ENCODE measurements at places on chromosomes 1 and 21. TPM values are rescaled to one million over a fixed set of nuclear protein-coding genes. Genes with fewer than 3 reads are reported as not detected.

Gene HES3
- not detected for total RNA-seq

Gene CD1B
- total RNA-seq: not detected

Gene GRIK1
- total RNA-seq: 0.26 TPM

Gene MTR
- total RNA-seq: 36.7 TPM

Gene NBPF6
- not detected for total RNA-seq

Gene TDRD5
- total RNA-seq: 0.18 TPM

DNA sequence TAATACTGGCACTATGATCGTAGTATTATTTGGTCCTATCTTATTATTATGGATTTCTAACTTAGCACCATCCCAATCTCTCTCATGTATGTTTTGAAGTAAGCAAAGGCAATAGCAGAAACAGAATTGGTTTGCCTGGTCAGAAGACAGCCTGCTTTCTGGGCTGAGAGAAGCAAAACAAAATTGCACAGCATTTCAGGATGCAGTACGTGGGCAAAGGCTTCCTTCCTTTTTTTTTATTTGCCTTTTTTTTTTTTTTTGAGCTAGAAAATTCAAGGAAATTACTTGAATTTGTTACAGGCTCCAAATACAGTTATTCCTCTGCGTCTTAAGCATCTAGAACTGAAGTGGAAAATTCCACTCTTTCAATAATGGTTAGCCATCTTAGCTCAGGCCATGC lies 8.8 kb downstream of the CDA start:
- no peaks in the 10 kb centered on the region for H3K27me3 ChIP-seq
- H3K36me3 ChIP-seq: no peaks in the 10 kb centered on the region
- DNase-seq: no peak
- H3K27ac ChIP-seq: no peak overlapping the region
- H3K4me3 ChIP-seq: no peak overlapping the region

GRCh38 chr1:160070243-160071163 lies 543 bp upstream of the KCNJ10 start:
- H3K27me3 ChIP-seq: peaks cover 26% of the 10 kb centered on the region
- H3K4me3 ChIP-seq: peak overlapping the region; percentile 51
- no peak overlapping the region for H3K27ac ChIP-seq

DNA sequence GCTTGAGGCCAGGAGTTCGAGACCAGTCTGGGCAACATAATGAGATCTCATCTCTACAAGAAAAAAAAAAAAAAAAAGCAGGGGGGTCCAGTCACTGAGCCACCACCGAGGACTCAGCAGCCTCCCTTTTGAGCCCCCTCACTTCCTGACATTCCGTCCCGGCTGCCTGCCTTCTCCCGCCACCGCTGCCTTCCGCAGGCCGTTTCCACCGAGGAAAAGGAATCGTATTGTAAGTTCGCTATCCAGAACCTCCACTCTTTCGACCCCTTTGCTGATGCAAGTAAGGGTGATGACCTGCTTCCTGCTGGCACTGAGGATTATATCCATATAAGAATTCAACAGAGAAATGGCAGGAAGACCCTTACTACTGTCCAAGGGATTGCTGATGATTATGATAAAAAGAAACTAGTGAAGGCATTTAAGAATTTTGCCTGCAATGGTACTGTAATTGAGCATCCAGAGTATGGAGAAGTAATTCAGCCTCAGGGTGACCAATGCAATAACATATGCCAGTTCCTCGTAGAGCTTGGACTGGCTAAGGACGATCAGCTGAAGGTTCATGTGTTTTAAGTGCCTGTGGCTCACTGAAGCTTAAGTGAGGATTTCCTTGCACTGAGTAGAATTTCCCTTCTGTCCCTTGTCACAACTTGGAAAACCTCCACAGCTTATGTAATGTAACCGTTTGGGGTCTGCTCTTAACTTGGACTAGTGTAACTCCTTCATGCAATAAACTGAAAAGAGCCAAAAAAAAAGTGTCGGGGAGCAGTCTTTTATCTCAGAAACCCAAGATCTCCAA lies 55.6 kb downstream of the GLUL start:
- no peak overlapping the region for H3K4me3 ChIP-seq
- no peak overlapping the region for H3K27ac ChIP-seq
- no peaks in the 10 kb centered on the region for H3K27me3 ChIP-seq
- H3K36me3 ChIP-seq: no peaks in the 10 kb centered on the region
- H3K4me1 ChIP-seq: peaks cover 6% of the 10 kb centered on the region
- no peak for DNase-seq

- H3K4me1 ChIP-seq: no peaks in the 10 kb centered on the region
- no peaks in the 10 kb centered on the region for H3K27me3 ChIP-seq
- peak overlapping the region; percentile 37 for H3K27ac ChIP-seq
- H3K4me3 ChIP-seq: no peak overlapping the region
These were observed 239.8 kb downstream of the SDCCAG8 start for GRCh38 chr1:243495442-243496186.

GRCh38 chr1:35261412-35262120 lies 6.9 kb upstream of the ZMYM4 start:
- peaks cover 2% of the 10 kb centered on the region for H3K27me3 ChIP-seq
- no peaks in the 10 kb centered on the region for H3K4me1 ChIP-seq
- no peaks in the 10 kb centered on the region for H3K36me3 ChIP-seq
- no peak overlapping the region for H3K27ac ChIP-seq
- H3K4me3 ChIP-seq: no peak overlapping the region

DNA sequence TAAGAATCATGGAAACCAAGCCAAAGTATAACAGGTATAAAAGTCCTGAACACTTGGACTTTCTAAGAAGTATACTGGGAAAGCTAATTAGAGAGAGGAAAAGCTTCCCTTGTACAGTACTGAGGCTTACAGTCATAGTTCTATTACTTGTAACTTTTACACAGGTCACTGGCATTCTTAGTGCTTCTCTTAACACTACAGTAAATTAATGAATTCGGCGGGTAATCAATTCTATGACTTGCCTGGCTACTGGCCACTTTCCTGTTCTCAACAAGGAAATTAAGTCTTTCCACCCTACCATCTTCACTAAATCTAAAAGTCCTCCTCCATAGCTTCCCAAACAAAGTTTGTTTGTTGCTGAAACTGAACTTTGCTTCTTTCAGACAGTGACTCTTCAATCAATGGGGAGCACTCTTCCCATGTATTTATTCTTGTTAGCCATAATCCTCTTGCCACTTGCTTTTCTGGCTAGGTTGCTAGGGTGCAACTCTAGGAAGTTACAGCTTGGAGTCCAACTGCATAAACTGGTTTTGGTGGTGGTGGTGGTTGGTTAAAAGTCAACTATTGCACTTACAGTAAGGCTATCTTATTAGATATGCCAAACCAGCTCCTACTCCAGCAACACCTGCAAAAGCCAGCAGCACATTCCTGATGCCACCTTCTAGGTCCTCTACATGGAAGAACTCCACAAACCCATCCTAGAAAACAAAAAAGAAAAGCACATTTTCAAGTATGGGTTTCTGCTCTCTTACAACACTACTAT lies 2.4 kb downstream of the MCL1 start:
- no peak for DNase-seq
- peaks cover 2% of the 10 kb centered on the region for H3K4me1 ChIP-seq
- peaks cover 20% of the 10 kb centered on the region for H3K36me3 ChIP-seq
- peak overlapping the region; percentile 87 for H3K4me3 ChIP-seq

DNA sequence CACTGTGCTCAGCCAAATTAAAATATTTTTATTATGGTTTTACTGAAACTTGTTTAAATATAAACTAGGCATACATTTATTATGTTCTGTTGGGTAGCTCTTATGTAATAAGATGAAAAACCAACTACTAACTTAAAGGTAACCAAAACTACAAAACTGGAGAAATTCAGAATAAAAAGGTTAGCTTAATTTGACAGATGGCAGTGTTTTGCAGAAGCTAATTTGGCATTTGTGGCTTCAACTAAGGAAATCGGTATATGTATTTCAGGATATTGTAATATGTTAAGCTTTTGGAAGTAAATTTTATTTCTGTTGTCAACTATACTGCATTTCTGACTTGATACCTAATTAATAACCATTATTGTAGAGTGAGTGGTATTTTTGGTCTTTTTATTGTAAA lies 18.8 kb downstream of the USP25 start:
- no peaks in the 10 kb centered on the region for H3K27me3 ChIP-seq
- no peaks in the 10 kb centered on the region for H3K36me3 ChIP-seq
- H3K27ac ChIP-seq: no peak overlapping the region
- H3K4me1 ChIP-seq: peaks cover 11% of the 10 kb centered on the region
- H3K4me3 ChIP-seq: no peak overlapping the region

DNA sequence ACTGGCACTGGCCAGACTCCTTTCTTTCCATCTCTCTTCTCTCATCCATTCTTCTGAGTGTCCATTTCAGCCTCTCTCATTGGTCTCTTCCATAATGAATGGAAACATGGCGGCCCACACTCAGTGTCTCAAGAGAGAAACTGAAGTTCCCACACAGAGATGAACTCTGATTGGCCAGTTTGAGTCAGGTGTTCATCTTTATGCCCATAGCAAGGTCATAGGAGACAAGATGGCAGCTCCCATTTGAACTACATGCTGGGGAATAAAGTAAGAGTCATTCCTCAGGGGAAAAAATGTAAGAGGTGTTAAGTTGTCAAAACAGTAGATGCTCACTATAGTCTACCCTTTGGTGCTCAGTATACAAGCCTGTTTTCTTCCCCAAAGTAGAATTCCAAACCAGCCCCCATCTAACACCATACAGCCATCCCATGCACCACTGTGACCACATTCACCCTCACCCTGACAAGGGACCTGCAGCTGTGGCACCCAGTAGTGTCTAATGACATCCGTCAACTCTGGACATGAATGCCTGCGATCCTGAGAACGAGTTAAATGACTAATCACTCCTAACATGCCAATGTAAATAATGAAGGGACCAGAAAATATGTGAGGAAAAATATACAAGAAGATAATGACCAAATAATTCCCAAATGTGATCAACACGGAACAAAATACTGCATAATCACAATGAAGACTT lies 12.4 kb downstream of the CDA start:
- no peak for DNase-seq
- no peaks in the 10 kb centered on the region for H3K36me3 ChIP-seq
- no peaks in the 10 kb centered on the region for H3K27me3 ChIP-seq
- H3K4me1 ChIP-seq: no peaks in the 10 kb centered on the region
- H3K27ac ChIP-seq: no peak overlapping the region
- no peak overlapping the region for H3K4me3 ChIP-seq

- no peaks in the 10 kb centered on the region for H3K36me3 ChIP-seq
- H3K4me1 ChIP-seq: no peaks in the 10 kb centered on the region
- no peak overlapping the region for H3K4me3 ChIP-seq
- H3K27me3 ChIP-seq: no peaks in the 10 kb centered on the region
- DNase-seq: no peak
- no peak overlapping the region for H3K27ac ChIP-seq
These were observed 344.5 kb downstream of the SMYD3 start for GRCh38 chr1:246162560-246162959.

- no peak for DNase-seq
- no peak overlapping the region for H3K27ac ChIP-seq
- no peaks in the 10 kb centered on the region for H3K27me3 ChIP-seq
- no peak overlapping the region for H3K4me3 ChIP-seq
- H3K4me1 ChIP-seq: peaks cover 5% of the 10 kb centered on the region
These were observed 21.9 kb downstream of the CLSTN1 start for GRCh38 chr1:9801909-9802308.

DNA sequence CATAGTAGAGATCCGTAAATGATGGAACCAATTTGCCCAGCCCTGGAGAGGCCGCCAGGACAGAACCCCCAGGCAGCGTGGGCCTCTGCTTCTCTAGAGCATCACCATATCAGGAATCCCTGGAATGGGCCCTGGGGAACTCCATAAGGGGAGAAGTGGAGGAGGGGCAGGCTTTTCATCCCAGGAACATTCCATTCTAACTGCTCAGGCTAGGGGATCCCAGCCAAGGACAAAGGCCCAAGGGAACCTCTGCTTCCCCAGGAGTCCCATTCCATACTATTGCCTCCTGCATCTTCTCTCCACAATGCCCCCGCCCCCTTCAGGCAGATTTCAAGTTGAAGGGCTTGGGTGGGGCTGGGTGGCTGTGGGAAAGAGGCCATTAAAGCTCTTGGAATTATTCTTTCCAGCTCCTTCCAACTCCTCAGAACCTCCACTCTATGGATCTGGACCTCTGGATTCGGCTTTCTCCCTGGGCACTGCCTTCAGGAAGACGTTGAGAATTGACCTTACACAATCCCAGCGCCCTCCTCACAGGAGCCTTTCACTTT lies 6.0 kb downstream of the TRNP1 start:
- H3K4me1 ChIP-seq: peaks cover 18% of the 10 kb centered on the region
- H3K27me3 ChIP-seq: peaks cover 21% of the 10 kb centered on the region
- no peaks in the 10 kb centered on the region for H3K36me3 ChIP-seq

- DNase-seq: no peak
- H3K4me3 ChIP-seq: no peak overlapping the region
- H3K36me3 ChIP-seq: no peaks in the 10 kb centered on the region
- no peaks in the 10 kb centered on the region for H3K4me1 ChIP-seq
These were observed 64.4 kb downstream of the HSPA13 start for GRCh38 chr21:14318578-14318977.

DNA sequence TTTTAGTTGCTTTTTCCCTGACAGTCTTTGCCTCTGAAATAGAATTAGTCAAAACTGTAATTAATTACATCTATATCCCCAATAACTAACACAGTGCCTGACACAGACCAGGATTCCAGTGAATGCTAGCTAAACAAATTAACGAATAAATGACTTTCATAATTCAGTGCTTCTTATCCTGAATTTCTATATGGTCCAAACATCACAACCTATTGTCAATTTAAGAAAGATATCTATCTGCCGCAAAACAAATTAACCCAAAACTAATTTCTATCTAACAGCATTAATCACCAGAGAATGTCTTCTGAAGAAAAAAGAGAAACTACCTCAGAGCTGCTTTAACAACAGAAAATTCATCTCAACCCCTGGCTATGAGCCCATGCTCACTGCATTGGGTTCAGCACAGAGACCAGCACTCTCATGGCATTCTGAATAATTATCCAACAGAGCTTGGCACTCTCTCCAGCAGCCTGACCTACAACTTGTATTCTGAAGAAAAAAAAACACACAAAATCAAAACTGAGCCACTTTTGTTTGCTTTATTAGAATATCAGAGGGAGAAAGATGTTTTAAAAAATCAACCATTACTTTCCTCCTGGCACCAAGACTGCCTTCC lies 547.3 kb upstream of the BEND5 start:
- no peaks in the 10 kb centered on the region for H3K36me3 ChIP-seq
- H3K27ac ChIP-seq: no peak overlapping the region
- H3K4me3 ChIP-seq: no peak overlapping the region
- no peaks in the 10 kb centered on the region for H3K27me3 ChIP-seq
- DNase-seq: no peak

GRCh38 chr1:239719642-239720258 lies 333.4 kb downstream of the CHRM3 start:
- no peak overlapping the region for H3K4me3 ChIP-seq
- no peak for DNase-seq

GRCh38 chr1:216246577-216247203 lies 176.6 kb downstream of the USH2A start:
- no peak for DNase-seq
- H3K27ac ChIP-seq: no peak overlapping the region
- H3K27me3 ChIP-seq: no peaks in the 10 kb centered on the region
- no peak overlapping the region for H3K4me3 ChIP-seq
- no peaks in the 10 kb centered on the region for H3K4me1 ChIP-seq

- DNase-seq: no peak
- H3K27me3 ChIP-seq: no peaks in the 10 kb centered on the region
- H3K36me3 ChIP-seq: no peaks in the 10 kb centered on the region
- no peak overlapping the region for H3K27ac ChIP-seq
- peaks cover 11% of the 10 kb centered on the region for H3K4me1 ChIP-seq
- no peak overlapping the region for H3K4me3 ChIP-seq
These were observed 362.2 kb upstream of the LYPLAL1 start for GRCh38 chr1:218811497-218811896.

- H3K36me3 ChIP-seq: no peaks in the 10 kb centered on the region
- no peaks in the 10 kb centered on the region for H3K4me1 ChIP-seq
- no peak overlapping the region for H3K4me3 ChIP-seq
- no peak overlapping the region for H3K27ac ChIP-seq
- DNase-seq: peak; percentile 80
These were observed 35.6 kb upstream of the TMEM61 start for GRCh38 chr1:54944610-54945392.

GRCh38 chr1:16143005-16143565 lies 12.8 kb downstream of the EPHA2 start:
- H3K4me3 ChIP-seq: no peak overlapping the region
- H3K36me3 ChIP-seq: no peaks in the 10 kb centered on the region
- H3K27ac ChIP-seq: peak overlapping the region; percentile 92
